ENCODE measurements at places on chromosomes 5 and 9. TPM values are rescaled to one million over a fixed set of nuclear protein-coding genes. Genes with fewer than 3 reads are reported as not detected.

- DNase-seq = peak; percentile 39
These were observed 47.1 kb upstream of the SH3GL2 start for GRCh38 chr9:17531642-17532254.

DNA sequence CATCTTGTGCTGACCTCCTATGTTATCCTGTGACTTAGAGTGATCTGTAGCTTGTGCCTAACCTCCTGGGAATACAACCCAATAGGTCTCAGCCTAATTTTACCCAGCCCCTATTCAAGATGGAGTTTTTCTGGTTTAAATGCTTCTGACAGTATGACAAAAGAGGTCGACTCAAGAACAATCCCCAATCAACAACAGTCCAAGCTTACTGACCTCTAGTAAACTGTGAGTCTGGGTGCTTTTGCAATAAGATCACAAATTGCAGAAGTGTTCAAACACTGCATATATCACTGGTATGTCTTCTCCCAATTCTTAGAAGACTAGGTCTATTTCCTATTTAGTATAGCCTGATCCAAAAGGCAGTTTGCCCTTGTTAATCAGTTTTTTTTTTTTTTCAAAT lies 323.5 kb upstream of the PTGER4 start:
- no peak for DNase-seq

The LMNB1 gene
- 8.2 TPM for total RNA-seq

DNA sequence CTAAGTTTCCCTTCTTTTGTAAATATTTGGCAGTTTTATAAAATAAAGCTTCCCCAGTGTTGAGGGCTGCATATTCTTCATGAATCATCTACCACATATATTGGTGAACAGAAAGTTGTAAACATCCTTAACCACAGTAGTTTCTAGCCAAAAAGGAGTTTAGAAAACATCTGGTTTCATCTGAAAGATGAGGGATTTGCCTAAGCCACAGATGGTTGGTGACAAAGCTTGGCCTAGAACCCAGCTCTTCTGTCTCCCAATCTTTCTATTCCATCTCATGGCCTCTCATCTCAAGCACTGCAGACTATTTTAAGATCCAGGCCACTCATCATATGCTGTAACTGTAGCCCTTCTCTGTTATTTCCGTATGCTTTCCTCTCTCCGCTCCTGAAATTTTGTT lies 232.3 kb upstream of the TRPM3 start:
- no peak for DNase-seq

DNA sequence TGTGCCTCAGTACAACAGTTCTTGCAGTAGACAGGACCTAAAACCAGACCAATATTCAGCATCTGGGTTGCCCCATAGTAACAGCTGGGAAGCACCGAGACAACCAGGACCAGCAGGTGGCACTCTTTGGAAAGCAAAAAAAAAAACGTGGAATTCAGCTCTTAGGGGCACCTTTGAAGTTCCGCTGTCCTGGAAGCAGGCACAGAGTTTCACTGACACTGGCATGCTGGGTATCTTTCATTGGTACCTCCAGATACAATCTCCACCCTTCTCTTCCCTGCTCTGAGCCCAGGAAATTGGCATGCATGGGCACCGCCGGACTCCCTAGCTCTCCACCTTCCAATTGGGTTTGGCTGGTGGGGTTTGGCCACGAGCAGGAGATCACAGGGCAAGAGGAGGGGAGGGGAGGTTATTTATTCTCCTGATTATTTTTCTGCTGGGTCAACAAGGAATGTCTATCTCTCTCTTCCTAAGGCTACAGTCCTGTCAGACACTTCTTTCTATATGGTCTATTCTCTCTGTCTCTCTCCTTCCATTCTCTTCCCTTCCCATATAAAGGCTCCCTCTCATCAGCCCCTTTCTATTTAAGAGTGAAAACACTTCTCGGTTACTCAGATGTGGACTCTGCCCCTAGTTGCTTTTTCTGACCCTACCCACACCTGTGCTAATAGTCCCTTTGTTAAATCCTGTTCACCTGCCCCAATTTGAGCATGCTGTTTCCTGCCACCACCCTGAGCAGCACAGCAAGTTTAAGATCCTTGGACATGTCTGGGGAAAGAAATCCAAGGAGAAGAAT lies 1.9 kb upstream of the IDNK start:
- DNase-seq = peak; percentile 49

GRCh38 chr5:168047043-168047668 lies 244.3 kb upstream of the WWC1 start:
- no peak for DNase-seq

DNA sequence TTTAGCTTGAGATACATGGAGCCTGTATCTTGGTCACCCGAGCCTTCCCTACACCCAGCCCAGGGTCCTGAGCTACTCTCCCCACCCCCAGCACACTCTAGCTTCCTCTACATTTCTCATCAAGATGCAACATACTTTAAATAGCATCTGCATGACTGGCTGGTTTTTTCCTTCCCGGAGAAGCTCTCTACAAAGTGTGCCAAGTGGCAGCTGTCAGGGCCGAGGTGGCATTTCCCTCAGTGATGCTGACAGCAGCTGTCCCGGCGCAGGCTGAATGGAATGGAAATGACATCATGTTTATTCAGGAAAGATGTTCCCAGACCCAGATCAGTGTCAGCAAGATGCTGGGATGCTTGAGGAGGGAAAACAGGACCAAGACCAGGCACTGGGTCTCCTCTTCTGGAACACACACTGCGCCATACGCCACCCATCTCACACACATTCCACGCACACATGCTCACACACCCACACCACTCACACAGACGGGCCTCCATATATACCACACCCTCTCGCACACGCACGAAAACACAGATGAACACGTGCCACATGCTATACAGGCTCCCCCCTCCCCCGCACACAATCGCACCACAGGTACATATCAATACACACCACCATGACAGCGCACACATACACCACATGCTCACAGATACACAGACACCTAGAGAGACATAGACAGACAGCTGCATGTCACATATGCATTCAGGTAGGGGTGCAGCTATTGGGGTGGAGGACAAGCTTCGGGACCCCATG lies 67.8 kb downstream of the LHX2 start:
- DNase-seq = peak; percentile 30

The SOX30 gene
- 6.3 TPM for total RNA-seq

The CNTNAP3 gene
- 20.0 TPM for total RNA-seq

GRCh38 chr9:92954886-92955285 lies 7.6 kb downstream of the FGD3 start:
- DNase-seq = no peak

DNA sequence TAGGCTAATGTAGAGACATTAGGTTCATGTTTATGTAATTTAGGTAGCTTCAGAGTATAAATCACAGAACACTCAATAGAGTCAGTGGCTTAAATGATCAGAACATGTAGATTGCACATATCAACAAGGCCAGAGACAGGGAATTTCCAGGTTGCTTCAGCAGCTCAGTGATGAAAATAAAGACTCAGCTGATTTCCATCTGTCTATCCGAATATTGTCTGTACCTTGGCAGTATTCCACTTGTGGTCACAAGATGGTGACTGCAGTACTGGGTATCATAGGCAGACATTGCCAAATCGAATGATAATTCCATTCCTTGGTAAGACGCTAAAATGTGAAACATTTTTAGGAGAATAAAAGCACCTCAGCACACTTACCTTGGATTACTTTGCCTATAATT lies 702.2 kb downstream of the MAT2B start:
- DNase-seq = no peak

The ZDHHC11 gene
- not detected for total RNA-seq

DNA sequence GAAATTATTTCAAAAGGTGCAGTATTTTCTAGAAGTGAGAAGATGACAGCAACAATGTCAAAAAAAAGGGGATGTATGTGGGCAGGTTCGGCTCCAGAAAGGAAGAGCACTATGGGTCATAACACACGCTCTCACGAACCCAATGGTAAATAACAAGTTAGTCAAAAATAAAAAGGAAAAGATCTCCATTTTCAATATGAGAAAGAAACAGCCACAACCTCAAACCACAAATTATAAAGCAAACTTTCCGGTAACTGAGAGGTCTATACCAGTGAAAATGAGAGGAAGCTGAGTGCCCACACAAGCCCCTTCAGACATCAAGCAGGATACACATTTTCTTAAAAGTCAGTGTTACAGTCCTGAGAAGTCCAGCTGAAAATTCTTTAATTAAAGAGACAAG lies 398.5 kb upstream of the RPS23 start:
- DNase-seq = no peak

- peak; percentile 33 for DNase-seq
These were observed 38.4 kb downstream of the TLE4 start for GRCh38 chr9:79610019-79610631.

The PCDHA1 gene
- total RNA-seq = 5.3 TPM

DNA sequence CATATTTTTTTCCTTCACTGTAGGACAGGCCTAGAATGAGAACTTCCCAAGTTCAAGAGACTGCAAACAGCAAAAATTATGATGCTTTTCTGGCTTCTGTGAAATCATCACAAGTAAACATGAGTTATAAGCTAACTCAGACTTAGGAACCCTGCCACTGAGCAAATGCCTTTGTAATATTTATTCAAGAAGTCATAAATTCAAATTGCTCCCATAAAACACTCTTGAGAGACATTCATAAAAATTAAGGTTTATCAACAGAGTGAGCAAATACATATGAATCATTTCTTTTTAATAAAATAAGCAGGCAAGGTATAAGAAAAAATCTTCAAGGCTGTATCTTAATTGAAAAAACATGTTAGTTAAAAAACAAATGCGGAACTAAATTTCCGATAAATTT lies 124.2 kb downstream of the GNA14 start:
- no peak for DNase-seq

GRCh38 chr5:176822793-176823481 lies 12.6 kb downstream of the UNC5A start:
- DNase-seq = no peak

DNA sequence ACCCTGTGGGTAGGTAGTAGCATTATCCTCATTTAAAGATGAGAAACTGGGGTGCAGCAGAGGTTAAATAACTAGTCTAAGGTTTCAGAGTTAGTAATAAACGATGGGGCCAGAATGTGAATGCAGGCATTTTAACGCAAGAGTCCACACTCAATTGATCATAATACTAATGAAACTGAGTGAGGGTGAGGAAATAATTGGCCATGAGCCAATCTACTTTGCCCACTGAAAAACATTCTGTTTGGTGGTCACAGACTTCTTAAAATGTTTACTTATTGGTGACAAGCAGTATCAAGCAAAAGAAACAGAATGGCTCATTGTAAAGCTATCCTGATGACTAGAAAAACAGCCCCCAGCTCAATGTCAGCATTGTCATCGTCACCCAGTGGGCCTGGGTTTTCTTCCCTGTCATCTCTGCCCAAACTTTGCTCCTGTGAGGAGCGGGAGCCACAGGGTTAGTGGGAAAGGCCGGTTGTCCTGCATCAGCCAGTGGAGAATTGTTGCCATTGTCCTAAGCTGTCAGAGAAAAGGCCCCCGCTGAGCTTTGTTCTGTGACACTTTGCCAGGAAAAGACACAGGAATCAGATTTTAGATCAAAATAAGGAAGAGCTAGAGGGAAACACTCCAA lies 77.3 kb upstream of the MAN2A1 start:
- DNase-seq = no peak

GRCh38 chr5:51433052-51433710 lies 49.9 kb downstream of the ISL1 start:
- no peak for DNase-seq

DNA sequence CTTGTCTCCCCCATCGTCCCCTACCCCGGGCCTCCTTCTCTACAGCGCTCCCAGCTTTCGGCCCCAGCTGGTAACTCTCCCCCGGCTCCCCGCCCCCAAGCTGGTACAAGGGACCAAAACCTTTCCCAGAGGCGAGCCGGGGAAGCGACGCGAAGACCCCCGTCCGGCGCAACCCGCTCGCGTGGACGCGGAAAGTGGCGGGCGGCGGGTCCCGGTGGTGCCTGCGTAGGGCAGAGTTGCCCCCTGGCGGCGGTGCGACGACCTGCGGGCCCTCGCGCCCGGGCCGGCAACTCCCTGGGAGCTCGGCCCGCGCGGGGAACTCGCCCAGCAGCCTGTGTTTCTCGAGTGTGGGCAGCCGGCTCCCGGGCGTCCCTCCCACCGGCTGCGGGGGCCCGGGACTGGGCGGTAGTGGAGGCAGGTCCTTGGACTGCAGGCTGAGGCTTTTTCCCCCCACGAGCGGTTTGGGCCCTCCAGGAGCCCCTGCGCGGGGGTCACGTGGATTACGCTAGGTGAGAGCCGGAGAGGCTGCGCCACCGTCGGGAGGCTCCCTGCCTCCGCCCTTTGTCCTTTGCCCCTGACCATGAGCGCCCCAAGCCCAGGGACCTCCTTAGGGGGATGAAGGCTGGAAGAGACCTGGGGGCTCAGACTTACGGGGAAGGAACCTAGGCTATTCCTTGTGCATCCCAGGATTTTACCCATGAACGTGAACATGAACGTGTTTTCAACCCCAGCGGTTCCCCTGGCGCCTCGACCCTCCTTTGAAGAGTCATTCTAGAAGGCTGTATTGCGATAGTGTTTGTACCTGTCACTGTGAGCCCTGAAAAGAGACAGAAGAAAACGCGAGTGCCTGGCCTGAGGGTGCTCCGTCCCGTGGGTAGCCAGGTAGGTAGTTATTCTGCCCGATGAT lies 2.9 kb upstream of the FOXD1 start:
- no peak for DNase-seq

- no peak for DNase-seq
These were observed 13.5 kb upstream of the FREM1 start for GRCh38 chr9:14923701-14924100.

The GCNT4 gene
- total RNA-seq = 15.2 TPM

DNA sequence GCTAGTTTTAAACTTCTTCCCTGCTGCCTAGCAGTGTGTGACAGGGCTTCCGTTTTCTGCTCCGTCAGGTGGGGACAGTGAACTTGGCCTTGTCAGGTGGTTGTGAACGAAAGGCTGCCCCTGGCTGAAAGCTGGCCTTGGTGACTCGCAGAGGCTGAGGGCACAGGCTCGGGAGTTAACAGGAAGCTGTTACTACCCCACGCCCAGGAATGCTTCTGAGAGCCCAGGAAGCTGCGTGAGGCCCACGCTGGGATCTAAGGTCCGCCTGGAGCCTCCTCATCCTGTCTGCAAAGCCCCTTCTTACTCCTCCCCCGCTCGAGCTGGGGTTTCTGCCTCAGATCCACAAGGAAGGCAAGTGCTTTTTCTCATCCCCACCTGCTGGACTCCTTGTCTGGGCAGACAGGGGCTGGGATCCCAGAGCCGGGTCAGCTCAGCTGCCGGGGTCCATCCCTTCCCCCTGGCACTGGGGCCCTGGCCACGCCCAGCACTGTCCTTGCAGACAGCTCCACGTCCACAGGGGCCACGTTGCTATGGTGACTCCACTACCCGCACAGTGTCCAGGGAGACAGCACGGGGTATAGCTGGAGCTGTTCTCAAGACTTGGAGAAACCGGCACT lies 124.7 kb upstream of the TBC1D2 start:
- peak; percentile 73 for DNase-seq

The IFNB1 gene
- 5.8 TPM for total RNA-seq
